Activated T-cell treated with anti-CD3 and anti-CD28 coated beads, Interleukin-2, amount 50 U/mL, for 48 hours (primary cell): ENCODE measurements at places on chromosomes 4 and X.

- DNase-seq = no peak
Measured at GRCh38 chr4:138959097-138959815, 56.3 kb upstream of the NOCT start.

DNA sequence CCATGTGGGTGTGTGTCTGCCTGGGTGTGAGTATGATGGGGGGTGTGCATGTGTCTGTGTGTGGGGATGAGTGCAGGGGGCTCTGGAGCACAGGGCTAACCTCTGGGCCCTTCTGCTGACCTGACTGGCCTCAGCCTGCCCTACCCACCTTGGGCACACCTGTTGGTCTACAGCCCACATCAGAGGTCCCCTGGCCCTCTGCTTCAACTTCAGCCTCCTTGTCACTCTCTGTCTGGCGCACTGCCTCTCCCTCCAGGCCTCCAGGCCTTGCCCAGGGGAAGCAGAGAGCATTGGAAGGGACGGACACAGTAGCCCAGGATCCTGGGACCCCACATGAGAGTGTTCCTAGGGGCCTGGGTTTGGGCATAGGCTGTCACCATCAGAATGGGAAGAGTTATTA, 115.4 kb downstream of the EFNB1 start:
- DNase-seq = no peak

GRCh38 chr4:85243857-85244256, 231.1 kb upstream of the ARHGAP24 start:
- no peak for DNase-seq

- DNase-seq = no peak
Measured at GRCh38 chrX:69238887-69239231, 73.6 kb upstream of the PJA1 start.

GRCh38 chr4:6278801-6279197, 9.1 kb downstream of the WFS1 start:
- peak; percentile 25 for DNase-seq

DNA sequence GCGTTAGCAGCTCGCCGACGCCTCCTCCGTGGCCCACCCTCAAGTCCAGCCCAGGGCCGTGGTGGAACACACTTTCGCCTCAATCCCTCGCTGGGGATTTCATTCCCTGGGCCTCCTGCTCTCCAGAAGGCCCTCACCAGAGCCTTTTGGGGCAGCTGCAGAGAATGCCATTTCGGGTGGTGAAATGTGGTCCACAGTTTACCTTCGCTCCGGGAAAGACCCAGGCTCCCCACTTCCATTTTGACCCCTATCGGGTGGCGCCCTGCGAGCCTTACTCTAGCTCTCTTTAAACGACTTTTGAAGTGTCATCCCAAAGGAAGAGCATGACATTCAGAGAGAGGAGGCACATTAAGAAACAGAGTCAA, 496 bp downstream of the SH2D1A start:
- DNase-seq = peak; percentile 37

DNA sequence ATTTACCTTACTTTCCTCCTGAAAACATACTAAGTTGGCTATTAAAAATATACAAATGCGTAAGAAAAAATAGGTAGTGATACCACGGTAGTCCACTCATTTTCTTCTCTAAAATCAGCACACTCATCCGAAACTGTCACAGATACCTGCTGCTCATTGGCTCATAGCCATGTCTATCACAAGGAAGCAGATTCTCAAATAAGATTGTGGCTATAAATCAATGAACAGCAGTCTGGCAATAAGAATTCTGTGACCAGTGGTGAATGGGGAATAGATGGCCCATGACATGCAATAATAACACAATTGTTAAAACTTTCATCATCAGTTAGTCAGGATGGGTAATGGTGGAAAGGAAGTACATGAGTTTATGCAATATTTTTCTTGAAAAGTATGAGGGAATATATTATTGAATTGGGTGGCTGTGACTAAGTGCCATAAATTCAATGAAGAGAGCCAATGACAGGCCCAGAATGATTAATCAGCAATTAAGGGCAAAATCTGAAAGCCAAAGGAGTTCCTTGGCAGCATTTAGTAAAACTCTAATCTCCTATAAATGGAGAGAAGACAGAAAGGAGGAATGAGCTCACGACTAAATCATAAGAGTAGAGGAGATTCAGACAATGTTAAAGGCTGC, 202.3 kb upstream of the NEIL3 start:
- no peak for DNase-seq

DNA sequence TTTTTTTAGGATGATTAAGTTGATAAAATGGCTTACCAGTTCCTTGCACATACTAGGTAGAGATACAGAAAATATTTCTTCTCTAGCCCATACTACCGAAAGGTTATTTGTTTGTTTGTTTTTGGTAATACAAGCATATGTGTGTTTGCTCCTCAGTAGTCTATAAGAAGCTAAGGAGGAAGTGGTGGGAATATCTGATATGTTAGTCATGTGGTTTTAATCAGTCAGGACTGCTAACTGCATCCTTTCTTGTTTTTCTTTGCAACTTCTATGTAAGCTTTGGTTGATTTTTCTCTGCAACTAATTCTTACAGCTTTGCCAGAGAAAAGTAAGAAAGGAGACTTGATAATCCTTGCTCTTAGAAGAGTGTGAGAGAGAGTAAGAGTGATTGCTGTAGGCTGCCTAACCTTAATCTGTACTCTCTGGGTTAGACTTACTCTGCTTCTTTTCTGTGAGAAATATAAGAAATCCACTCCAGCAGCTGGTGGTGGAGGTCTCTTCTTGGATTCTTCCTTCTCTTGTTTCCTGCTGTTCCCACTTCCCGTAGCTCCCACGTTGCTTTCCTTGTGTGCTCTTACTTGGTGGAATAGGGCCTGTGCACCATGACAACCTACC, 28.3 kb downstream of the SEPTIN11 start:
- DNase-seq = no peak

DNA sequence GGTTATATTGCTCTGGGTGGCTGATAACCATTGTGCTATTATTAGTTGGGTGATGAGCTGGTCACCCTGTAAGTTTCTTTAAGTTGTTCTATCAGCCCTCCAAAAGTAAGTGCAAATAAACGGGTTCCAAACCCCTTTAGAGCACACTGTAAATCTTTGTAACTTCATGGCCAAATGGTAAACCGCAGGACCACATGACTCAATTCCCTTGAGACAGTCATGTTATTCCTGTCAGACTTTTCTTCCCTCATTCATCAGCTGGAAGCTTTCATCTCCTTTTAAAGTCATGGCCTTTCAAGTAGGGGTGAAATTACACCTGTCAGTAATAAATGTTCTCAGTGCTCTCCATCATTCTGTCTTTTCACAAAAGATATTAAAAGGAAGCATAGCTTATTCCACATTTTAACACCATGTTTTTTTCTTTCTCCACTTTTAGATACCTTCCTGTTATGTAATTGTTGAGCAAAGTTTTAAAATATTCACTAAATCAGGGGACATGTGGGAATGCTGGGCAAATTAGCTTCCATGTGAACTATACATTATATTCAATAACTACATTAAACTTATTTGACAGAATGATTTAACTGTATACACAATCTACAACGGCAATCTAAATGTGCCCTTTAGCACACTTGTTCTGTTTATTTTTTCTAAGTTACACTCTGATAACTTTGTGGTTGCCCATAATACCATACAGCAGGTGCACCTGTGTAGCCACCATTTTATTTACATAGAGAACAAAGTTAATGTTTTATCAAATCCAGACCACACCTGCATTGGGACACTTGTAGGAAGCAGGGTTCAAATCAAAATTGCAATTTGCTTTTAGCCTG, 275.5 kb downstream of the CFAP299 start:
- DNase-seq = no peak
